ENCODE measurements at places on chromosomes 3 and 15.

DNA sequence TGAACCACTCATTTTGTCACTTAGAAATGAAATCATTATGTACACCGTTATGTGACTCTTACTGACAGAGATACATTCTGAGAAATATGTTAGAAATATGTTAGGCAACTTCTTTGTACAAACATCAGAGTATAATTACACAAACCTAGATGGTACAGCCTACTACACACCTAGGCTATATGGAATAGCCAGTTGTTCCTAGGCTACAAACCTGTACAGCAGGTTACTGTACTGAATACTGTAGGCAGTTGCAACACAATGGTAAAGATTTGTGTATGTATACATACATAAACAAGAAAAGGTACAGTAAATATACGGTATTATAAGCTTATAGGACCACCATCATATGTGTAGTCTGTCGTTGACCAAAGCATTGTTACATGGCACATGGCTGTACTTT is 3.7 kb downstream of the SACM1L start:
- no peak for DNase-seq

- DNase-seq = no peak
Measured at GRCh38 chr3:33860373-33861050, 62.1 kb downstream of the PDCD6IP start.

DNA sequence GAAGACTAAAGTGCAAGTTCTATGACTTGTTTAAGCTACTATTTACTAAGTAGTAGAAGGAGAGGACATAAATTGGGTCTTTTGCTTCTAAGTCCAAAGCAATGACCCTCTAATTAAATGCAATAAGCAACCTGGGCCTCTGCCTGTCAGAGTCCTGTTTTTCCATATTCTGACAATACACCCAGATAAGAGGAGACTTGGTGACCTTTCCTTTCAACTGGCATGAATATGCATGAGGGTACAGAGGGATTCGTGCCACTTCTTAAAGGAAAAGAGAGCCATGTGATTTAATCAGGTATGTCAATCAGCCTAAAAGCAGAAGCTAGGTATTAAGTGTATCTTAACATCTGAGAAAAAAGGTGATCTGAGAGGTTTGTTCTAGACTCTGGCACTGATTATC is 50.7 kb upstream of the FGF7 start:
- DNase-seq = no peak

DNA sequence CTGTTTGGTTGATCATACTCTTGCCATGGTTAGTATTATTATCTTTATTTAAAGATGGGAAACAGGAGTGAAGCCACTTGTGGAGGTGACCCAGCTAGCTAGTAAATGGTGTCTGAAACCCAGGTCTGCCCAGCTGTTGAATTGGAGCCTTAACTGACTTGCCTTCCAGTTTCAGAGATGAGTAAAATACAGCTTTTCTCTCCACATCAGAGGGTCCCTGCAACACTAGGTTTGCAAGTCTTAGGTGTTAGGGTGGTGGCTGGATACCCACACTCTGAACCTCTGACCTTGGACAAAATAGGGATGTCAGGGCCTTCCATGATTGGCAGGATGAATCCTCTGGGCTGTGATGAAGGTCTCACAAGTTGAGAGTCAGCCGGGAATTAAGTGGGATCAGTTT is 4.1 kb downstream of the FLNB start:
- no peak for DNase-seq

DNA sequence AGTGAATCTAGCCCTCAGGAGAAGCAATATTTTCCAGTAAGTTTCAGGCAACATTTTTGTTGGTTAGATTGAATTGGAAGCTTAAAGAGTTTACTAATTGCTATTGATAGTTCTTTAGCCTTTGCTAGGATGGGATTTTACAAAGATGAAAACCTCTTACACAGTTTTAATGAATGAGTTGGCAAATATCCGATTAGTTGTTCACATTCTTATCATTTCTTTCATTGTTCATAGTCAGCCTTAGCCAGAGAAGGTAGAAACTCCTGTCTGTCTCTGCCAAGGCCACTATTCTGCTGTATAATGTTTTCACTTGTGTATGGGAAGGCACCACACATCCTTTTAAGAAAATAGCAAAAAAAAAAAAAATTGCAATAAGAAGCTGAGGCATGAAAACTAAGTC is 222.0 kb upstream of the MANF start:
- DNase-seq = no peak

- DNase-seq = no peak
Measured at GRCh38 chr3:12838179-12838965, 3.0 kb downstream of the RPL32 start.
